ENCODE measurements at places on chromosomes 6 and 20. TPM values are rescaled to one million over a fixed set of nuclear protein-coding genes. Genes with fewer than 3 reads are reported as not detected.

Gene ESF1
- total RNA-seq = 11.5 TPM

Gene AIF1
- not detected for total RNA-seq

Gene CPXM1
- total RNA-seq = not detected

Gene SLC22A7
- not detected for total RNA-seq

Gene OSER1
- 42.6 TPM for total RNA-seq

Gene NINL
- total RNA-seq = not detected

Gene CCN6
- total RNA-seq = not detected

Data from HT1080 (cell line).